ENCODE measurements at places on chromosomes 11 and 22.

GRCh38 chr11:81007046-81007445, 1566.2 kb upstream of the TENM4 start:
- peak; percentile 27 for DNase-seq

GRCh38 chr22:49925525-49926128, 7.2 kb downstream of the CRELD2 start:
- DNase-seq = no peak

DNA sequence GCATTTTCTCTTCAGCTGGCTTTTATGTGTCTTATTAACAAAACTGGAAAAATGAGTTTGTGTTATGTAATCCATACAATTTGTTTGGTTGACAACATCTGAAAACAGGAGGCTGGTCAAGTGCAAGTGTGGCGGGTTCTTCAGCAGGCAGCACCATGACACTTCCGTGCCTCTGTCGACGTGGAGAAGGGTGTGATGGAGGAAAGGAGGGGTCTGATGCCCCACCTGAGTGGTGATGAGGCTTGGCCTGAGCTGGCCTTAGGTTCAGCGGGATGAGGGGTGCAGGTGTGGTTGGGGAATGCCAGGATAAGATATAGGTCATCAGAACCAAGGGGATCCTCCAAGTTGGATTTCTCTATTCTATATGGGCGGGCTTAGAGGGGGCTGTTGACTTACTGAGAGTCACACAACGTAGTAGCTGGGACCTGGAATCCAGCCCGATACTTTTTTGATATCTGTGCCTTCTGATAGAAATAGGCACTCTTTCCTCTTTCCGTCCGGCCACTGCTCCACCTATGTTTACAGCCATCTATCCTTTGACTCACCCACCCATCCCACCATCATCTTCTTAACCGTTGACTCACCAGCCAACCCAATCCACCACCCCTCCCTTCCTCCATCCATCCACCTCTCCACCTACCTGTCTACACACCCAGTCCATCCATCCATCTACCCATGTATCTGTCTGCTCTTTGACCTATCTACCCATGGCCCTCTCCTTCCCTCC, 29.0 kb downstream of the SHANK3 start:
- DNase-seq = no peak

DNA sequence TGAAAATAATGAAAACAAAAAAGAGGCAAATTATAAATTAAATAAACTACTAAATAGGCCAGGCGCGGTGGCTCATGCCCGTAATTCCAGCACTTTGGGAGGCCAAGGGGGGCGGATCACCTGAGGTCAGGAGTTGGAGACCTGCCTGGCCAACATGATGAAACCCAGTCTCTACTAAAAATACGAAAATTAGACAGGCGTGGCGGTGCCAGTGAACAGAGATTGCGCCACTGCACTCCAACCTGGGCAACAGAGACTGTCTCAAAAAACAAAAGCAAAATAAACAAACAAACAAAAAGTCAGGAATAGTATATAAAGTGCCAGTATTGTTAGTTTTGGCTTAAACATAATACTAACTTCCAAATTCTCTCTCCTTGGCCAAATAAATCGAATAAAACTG, 37.6 kb upstream of the CECR2 start:
- DNase-seq = no peak

DNA sequence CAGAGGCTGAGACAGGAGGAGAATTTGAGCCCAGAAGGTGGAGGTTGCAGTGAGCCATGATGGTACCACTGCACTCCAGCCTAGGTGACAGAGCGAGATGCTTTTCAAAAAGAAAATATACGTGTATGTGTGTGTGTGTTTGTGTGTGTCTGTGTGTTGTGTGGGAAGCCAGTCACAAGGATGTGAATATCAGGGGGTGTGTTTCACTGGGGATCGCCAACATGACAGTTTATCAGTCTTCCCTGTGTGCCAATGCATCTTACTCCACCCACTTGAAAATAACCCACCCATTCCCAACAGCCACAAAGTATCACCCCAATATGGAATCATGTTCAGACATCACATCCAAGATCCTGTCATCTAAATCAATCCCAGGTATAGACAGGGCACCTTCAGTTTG, 10.4 kb upstream of the APOBEC3B start:
- DNase-seq = no peak

DNA sequence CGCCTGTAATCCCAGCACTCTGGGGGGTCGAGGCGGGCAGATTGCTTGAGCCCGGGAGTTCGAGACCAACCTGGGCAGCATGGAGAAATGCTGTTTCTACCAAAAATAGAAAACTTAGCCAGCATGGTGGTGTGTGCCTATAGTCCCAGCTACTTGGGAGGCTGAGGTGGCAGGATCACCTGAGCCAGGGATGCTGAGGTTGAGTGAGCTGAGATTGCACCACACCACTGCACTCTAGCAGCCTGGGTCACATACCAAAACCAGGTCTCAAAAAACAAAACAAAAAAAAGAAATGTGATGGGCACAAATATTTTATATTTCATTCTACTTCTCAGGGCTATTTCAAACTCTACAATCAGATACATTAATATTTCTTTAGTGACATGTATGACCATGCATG, 25.7 kb downstream of the TTC17 start:
- no peak for DNase-seq

DNA sequence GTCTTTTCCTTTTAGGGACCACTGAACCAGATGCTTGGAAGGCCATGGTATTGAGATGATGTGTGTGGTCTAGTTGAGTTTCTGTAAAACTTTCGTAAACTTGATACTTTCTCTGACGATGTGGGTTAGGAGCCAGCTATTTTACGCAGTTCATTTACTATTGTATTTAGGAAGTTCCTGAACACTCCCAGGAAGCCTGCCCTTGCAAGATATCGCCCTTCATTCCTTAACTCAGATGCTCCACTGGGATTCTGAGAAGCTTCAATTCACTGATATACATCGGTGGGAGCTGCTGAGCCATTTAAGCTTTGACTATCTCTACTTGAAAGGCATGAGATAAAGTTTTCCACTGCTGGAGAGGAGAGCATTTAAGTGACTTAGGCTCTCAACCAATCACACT, 121.3 kb downstream of the CSNK2A3 start:
- no peak for DNase-seq

DNA sequence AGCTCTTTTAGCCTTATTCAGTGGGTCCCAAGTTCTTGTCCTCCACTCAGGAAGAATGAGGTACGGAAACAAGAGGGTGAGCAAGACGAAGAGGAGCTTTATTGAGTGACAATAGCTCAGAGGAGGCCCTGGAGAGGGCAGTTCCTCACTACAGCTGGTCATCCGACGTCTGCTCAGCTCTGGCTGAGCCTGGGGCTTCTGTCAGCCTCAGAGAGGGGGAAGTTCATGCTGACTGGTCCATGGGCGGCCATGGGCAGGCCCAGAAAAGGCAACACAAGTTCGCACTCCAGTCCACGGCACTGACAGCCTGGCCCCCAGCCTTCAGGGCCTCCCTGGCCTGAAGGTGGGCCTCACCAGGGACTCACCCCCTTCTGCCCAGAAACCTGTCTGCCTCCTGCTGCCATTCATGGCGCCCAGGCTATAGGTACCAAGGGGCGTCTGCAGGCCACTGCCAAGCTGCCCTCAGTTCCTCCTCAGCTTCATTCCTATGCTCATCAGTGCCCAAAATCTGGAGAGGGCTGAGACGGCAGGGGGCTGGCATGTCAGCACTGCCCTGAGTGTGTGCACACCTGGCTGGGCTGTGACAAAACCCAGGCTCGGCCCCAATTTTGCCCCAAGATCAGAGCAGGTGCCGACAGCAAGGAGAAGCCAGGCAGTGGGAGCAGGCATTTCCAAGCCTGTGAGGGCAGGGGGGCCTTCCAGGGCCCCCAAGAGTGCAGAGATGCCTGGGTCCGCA, 21.7 kb upstream of the KIAA0930 start:
- DNase-seq = no peak

DNA sequence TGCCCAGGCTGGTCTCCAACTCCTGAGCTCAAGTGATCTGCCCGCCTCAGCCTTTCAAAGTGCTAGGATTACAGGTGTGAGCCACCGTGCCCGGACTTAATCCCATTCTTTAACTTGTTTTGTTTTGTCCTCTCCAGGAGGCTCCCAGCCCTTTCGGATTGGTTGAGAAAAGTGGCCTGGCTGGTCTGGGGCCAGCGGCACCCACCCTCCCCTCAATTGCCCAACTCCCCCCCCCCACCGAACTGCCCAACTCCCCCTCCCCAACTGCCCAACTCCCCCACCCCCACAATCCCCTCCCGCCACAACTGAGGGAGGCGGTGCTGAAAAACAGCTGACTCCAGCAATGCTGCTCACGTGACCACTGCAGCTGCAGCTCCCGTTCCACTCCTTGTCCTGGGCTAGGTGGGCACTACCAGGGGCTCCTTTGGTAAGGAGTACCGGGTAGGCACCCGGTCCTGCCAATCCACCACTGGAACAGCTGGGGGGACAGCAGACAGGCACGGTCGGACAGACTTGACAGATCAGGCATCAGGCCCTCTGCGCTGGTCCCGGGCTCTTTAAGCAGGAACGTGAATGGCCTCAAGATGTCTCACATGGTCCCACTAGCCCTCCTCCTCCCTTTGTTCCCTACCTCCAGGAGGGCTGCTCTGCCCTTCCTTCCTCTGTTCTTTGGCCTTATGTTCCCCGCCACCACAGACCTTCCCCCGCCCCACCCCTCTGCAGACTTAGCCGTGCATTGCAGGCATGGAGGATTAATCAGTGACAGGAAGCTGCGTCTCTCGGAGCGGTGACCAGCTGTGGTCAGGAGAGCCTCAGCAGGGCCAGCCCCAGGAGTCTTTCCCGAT, at the start of gene TCN2:
TSS of gene TCN2 (plus strand) at position 720 of the 845 bp plus-strand sequence. CDS start 158 bp downstream, outside the sequence.
- DNase-seq = peak; percentile 45

DNA sequence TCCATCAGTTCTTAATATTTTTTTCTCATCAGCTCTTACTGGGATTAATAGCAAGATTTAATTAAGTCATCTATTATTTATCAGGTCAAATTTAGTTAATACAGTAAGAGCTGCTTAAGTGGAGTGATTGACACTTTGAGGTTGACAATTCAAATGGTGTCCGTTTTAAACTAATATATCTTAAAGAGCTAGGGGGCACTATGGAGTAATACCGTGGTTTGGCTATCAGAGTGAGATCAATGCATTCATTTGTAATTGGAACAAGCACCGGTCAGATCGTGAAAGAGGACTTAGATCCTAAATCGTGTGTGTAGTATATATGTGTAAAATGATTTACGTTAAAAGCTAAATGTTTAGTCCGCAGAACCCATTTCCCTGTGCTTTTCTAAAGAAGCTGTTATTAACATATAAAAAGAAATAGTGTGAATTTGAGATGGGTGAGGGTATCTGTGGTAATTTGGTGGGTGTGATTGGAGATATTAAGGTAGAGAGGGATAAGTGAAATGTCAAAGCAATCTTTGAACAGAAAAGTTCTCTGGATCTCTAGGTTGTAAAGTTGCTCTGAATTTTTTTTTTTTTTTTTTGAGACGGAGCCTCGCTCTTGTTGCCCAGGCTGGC, 2.3 kb downstream of the SIK2 start:
- DNase-seq = peak; percentile 43

GRCh38 chr22:39926753-39927152, 25.9 kb downstream of the GRAP2 start:
- DNase-seq = no peak

DNA sequence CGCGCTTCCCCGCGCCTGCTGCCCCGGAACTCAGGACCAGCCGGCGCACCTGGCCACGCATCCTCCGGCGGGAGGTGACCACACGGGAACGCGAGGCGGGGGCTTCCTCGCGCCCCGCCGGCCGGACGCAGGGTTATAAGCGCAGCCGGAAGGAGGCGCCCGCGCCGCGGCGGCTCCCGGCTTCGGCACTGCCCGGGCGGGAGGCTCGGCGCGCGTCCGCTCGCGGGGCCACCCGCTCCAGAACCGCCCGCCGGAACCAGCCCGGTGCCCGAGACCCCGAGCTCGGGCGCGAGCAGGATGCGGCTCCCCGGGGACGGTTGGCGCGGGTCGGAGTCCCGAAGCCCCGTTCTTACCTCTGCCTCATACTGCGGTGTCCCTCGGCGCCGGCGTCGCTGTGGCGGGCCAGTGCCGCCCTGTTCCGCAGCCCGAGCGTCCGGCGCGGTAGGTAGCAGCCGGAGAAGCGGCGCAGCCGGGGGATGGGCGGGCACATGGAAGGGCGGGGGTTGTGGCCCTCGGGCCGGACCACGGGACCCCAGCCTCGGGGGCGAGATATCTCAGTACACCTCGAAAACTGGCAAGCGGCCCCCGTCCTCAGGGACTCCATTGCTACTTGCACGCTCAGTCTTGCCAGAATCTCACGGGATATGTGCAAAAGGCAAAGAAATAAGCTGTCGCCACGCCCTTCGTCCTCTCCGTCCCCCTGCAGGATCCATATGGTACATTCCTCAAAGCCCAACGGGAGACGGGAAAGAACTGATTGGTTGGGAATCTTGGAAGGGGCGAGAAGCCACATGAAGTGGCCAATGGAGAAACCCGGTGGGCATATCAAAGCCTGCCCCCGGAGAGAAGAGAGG, 23.1 kb downstream of the MICAL3 start:
- DNase-seq = peak; percentile 96

- DNase-seq = peak; percentile 52
Observed at GRCh38 chr11:6686006-6686405, 2.9 kb upstream of the MRPL17 start.

- DNase-seq = no peak
Observed at GRCh38 chr22:32144496-32145274, 14.4 kb downstream of the C22orf42 start.

GRCh38 chr11:46918083-46918787, at the start of gene LRP4:
Gene LRP4, minus strand, starts transcription at chr11:46918550. Its CDS starts 171 bp downstream, at chr11:46918379.
- DNase-seq = no peak

DNA sequence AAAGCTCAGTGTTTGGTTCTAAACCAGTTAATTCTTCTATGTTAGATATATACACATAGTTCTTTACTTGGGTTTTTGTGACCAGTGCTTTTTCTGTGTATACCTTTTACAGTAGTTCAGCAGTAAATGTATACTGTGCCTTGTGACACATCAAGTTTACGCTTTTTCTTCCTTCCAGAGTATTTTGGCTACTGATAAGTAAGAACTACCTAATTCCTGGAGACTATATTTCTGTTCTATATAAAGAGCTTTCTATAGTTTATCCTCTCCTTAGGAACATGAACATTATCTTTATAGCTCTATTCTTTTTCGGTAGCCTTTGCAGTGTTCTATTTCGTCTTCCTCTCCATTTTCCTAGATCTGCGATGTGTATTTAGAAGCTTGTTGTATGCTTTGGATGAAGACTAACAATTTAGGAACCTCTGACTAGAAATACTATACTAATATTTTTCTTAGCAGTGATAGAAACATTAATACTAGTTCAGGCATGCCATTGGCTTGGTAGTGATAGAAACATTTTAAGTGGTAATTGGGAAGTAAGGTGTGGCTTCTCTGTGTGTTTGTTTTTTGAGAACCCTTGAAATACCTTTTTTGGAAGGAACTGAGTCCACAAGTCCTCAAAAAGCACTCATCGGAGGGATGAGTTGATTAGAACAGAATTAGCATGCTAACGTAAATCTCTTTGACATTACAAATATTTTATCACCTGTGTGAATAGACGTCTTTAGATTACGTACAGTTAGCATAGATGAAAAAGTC, 74.6 kb downstream of the ARHGEF12 start:
- DNase-seq = no peak

Measured in fibroblast of the conjunctiva (primary cell).